Stimulated activated CD8-positive, alpha-beta memory T cell treated with anti-CD3 and anti-CD28 coated beads, Interleukin-7, amount 100 ng/mL, for 48 hours (primary cell): ENCODE measurements at places on chromosomes 5 and 9.

DNA sequence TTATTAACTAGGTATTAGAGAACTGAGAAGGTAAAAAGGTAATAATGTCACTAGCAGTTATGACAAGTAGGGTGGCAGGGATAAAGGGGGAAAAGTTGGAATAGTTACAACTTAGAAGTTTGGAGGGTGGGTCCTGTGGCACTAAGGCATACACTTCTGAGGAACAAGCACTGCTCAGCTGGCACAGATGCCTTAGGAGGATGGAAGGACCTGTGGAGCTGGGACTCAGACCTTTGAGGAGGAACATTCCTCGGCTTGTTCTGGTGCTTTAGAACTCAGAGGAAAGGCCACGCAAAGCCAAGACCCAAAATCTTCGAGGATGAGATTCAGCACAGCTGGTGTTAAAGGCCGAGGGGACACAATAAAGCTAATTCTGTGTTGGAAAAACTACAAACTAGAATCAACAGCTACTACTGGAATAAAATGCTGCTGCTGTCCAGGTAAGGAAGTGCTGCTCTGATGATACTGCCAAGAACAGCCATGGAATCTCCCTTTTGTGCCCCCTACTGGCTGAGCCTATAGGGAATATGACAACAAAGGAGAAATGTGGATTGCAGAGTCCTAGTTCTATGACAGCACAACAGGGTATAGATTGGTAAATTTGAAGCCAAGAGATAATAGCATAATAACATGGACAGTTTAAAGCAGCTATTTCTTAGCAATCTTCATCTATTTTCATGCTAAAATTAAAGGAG is 126.7 kb downstream of the SLC25A46 start:
- no peak for DNase-seq

GRCh38 chr9:93093127-93093876 is 2.7 kb upstream of the CARD19 start:
- no peak for DNase-seq

DNA sequence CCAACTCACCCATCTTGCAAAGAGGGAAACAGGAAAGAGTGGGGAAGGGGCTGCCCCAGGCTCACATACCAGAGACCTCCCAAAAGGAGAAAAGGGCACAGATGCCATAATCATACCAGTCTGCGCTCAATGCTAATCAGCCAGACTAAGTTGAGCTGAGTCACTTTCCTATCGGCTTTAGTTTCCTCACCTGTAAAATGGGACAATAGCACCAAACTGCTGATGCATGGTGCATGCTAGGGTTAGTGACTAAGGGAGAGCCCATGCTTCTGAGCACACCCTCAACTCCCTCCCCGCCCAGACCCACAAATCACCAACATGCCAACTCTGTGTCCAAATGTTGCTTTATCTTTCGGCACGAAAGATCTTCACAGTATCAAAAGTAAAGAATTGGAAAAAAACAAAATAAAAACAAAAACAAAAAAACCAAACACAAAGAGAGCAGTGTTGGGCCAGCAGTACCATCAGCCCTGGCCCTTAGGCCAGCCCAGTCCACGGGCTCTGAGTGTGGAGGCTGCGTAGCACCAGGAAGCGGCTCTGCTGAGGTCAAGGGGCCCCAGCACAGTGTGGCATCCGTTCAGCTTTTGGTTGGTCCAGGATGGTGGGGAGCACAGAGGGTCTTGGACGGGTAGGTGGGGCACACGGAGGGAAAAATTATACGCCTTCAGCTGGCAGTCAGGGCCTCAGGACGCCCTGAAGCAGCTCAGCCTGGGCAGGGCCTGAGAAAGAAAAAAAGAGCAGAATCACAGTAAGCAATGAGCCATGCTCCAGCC is 2.9 kb upstream of the DDX41 start:
- DNase-seq, result no peak

DNA sequence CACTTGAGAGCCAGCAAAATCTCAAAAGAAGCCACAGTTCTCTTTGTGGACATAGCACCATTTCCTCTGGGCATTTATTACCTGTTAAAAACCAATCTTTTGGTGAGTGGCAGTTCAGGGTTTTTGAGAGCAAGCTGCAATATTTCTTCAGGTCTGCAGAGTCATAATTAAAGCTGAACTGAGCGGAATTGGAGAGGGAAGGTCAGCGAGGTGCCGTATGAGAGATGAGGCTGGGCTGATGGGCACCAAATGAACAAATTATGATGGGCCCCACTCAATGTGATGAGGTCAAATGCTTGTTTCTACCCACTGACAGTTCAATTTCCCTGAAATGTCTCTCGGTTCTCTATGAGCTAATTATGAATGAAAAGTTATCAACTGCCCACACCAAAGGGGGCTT is 231.9 kb downstream of the AP3B1 start:
- no peak for DNase-seq

GRCh38 chr5:90312027-90312426 is 97.5 kb downstream of the CETN3 start:
- no peak for DNase-seq

GRCh38 chr9:127974001-127974768 is 6.6 kb downstream of the EEIG1 start:
- DNase-seq, result no peak

- DNase-seq, result no peak
These were observed 58.7 kb upstream of the PRR16 start for GRCh38 chr5:120405286-120405864.

DNA sequence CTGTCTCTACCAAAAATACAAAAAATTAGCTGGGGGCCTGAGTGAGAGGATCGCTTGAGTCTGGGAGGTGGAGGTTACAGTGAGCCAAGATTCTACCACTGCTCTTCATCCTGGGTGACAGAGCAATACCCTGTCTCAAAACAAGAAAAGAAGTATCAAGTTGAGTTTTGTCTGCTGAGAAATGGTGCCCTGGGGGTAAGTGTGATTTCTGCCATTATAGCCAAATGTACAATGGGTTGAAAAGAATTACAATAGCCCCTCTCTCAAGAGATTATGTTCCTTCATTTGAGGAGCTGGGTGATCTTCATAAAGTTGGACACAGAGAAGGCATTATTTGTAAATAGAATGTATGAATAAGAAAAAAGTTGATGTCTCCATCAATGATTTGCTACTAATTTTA is 189.4 kb downstream of the GOLPH3 start:
- no peak for DNase-seq

DNA sequence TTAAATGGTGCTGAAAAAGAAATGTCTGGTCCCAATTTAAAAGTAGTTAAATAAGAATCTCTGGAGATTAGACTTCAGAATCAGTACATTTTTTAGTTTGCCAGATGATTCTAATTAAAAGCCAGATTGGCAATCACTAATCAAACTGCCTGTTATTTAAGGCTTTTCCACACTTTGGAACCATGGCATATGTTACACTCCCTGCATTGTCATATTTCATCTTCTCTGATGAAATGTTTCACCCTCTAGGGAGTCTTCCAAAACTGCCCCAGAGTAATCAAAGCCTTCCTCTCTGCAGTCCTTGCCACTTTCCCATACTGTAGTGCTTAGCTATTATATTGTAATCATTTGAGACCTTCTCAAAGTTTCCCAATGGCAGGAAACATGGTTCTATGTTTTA is 17.5 kb upstream of the OR13C9 start:
- DNase-seq, result no peak

DNA sequence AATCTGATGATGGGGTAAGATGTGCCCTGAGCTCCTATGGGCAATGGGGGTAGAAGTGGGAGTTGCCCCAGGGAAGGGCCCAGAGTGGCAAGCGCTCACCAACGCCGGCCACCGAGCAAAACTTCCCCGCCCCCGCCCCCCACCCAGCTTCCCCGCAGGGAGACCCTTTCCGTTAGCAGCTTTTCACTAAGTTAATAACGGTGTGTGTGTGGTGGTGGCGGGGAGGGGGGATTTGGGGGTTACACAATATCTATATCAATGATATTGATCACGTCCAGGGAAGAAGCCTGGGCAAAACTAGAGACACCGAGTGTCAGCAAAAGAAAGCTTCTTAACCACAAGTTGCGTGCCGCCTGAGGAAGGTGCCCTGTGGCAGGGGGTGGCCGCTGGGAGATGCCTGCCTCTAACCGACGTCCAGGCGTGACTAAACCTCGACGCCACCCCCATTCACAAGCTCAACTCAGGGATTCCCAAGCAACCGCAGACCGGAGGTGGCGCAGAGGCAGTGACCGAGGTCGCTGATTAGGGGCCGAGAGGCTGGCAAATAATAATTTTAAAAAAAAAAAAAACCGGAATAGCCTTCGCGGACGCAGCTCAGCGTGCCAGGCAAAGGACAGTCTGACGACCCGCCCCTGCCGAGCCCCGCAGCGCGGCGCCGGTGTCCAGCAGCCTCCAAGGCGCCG is 222.6 kb downstream of the MEF2C start:
- DNase-seq, result no peak

DNA sequence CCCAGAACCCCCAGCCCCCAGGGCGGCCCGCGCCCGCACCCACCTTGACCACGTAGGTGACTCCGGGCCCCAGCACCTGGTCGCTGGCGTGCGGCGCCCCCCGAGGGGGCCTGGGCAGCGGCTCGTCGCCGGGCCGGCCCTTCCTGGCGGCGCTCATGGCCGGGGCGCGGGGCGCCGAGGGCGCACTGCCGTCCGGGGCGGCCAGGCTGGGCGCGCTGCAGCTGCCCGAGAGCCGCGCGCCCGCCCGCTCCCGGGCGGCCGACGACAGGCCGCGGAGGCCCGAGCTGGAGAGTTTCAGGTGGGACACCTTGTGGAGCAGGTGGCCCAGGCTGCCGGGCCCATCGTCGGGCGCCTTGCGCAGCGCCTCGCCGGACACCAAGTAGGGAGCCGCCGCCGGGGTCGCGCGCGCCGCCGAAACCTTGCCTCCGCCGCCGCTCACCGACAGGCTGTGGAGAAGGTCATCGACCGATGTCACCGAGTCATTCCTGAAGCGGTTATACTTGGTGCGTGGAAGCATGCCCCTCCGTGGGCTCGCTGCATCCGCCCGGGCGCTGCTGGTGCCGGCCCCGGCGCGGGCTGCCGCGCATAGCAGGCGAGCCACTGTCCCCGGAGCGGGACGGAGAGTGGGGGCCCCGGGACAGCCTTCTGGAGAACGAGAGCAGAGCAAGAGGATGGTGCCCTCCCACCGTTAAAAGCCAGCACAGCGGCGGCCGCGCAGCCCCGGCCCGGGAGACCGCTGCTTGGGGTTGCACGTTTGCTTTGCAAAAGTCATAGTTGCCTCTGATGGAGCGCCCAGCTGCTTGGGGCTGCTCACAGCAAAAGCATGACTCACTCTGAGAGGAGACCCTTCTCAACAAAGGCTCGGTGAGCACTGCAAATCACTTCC is at the start of gene SHC3:
SHC3 (minus strand) TSS at position 875 of the 886 bp plus-strand sequence; CDS start at position 517, 358 bp downstream.
- no peak for DNase-seq

- no peak for DNase-seq
These were observed 11.0 kb upstream of the EXOSC2 start for GRCh38 chr9:130682421-130683121.

DNA sequence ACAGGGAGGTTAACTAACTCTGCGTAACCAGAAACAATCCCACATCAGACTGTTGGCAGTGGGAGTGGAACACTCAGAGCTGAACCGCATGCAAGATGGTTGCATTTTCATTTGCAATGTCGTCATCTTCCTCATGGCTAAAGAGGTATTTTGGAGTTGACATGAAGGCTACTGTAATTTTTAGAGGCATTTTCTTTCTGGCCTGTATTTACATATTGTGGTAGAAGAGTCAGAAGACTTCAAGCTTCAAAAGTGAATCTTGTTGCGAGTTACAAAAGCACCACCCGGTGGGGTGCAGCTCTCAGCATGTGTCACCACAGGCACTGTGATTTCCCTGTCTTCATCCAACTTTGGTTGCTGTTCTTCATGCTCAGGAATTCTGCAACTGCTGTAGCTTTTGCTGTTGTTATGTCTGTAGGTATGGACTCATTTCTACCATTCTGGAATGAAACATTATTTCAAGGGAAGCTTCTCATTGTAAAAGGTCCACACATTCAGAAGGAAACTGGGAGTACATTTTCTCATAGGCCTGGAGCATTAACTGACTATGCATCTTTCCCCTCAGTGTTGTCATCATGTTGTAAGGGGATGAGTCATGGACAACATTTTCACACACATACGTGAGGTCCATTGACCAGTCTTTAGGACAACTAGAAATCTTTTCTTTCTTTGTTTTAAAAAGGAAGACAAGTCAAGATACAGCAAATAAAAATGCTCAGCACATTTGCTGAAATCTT is 35.4 kb upstream of the GDNF start:
- DNase-seq, result no peak
